HTR-8/SVneo (cell line): ENCODE measurements at places on chromosomes 13 and 19.

DNA sequence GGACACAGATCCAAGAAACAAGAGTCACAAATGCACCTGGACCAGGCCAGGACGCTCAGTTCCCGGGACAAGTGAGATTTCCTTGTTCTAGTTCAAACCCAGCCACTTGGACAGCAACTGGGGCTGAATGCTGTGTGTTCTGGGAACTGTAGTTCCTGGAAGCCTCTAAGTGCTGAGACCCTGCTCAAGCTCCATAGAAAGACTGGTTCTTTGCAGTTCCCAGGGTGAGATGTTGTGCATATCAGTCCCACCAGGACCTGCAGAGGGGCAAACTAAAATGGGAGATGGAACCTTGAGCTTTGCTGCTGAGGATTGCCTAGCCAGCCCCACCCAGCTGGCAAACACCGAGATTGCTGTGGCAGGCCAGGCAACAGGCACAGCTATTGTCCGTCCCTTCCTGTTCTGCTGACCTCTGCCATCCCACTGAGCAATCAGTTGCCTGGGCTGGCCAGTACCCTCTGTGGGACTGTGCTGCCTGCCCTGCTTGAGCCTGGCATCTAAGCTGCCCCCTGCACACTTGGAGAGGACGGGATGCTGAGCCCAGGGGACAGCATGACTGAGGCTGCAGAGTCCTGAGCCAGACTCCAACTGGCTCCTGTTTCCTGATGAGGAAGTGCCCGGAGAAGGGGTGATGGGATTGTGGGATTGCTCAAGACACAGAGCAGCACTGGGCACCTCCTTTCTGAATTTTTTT lies 1.4 kb upstream of the GIPC1 start:
- DNase-seq = no peak

DNA sequence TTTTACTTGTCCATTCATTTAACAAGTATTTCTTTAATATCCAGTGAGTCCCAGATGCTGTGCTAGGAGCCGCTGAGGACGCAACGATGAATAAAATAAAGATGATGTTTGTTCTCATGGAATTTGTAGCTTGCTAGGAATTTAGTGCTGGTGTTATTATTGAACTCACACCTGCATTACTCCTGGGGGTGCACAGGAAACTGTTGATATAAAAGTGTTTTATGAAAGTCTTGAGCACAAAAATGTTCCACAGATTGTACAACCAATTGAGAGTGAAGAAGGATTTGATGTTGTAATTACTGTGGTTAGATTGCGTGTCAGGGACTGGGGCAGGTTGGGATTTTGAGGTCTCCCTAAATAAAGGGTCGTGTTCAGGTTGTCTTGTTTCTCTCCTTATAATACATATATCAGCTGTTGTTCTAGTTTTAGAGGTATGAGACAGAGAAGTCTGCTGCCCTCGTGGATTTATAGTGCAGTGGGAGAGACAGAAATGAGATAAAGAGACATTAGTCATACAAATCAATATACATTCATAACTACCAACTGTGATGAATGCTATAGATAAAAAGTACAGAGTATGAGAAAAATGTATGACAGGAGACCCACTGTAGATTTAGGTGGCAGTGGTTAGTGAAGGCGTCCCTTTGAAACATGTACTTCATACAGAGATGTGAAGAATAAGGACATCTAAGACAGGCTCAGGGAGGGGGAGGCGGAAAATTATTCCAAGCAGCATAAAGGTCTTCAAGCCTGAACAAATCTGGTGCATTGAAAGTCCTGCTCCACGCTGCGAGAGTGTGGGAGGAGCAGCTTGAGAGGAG lies 11.3 kb downstream of the CACNG6 start:
- DNase-seq = no peak

GRCh38 chr19:50478901-50479715 lies 2.5 kb upstream of the GARIN5A start:
- DNase-seq = no peak

DNA sequence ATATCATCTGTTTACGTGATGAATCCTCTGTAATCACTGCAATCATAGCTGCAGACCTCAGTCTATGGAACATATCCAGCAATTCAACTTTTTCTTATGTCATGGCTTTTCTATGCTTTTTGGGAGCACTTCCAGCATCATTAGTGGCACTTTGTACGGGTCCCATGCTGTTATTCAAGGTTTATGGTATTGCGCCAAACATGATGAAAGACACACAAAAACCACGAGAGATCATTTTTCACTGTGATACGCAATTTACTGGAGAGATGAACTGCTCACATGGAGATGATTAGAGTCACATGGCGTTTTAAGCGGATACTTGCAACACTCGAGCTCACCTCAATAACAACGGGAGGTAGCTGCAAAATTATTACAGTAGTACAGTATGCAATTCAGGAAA lies 2101.7 kb upstream of the PCDH20 start:
- no peak for DNase-seq

DNA sequence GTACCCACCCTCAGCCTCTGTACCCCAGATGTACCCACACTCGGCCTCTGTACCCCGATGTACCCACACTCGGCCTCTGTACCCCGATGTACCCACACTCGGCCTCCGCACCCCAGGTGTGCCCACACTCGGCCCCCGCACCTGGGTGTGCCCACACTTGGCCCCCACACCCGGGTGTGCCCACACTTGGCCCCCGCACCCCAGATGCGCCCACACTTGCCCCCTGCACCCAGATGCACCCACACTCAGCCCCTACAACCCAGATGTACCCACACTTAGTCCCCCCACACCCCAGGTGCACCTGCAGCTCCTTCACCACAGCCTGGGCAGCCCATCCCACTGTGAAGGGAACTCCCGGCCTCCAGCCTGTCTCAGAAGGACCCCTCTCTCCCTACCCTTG lies 69.7 kb downstream of the PEX11G start:
- DNase-seq = no peak
